ENCODE measurements at places on chromosomes 5 and 9. TPM values are rescaled to one million over a fixed set of nuclear protein-coding genes. Genes with fewer than 3 reads are reported as not detected.

Gene ARID3C
- total RNA-seq: not detected

- no peak for DNase-seq
Observed at GRCh38 chr9:36450110-36450732, 50.2 kb upstream of the RNF38 start.

DNA sequence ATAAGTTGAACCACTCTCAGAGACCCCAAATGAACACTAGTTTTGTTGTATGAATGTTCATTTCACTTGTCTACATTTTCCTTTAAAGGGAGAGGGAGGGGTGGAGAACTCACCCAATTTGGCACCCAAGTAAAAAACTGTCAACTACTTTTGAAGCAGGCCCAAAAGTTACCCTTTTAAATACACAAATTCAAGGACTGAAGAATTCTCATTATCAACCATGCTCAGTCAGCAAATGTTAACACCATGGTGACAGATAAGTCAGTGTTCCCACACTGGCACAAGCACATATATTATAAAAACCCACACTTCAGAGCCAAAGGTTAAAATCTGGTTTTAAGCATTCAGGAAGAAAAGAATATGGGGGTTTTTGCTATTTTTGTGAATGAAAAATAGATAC, 31.6 kb downstream of the CSNK1A1 start:
- DNase-seq: no peak

GRCh38 chr9:100368672-100369071, 15.9 kb upstream of the TEX10 start:
- DNase-seq: no peak

- DNase-seq: no peak
Observed at GRCh38 chr5:179497636-179498340, 52.6 kb upstream of the RUFY1 start.

Gene IFNA13
- not detected for total RNA-seq

- DNase-seq: no peak
Observed at GRCh38 chr9:34272101-34272541, 56.9 kb downstream of the KIF24 start.

DNA sequence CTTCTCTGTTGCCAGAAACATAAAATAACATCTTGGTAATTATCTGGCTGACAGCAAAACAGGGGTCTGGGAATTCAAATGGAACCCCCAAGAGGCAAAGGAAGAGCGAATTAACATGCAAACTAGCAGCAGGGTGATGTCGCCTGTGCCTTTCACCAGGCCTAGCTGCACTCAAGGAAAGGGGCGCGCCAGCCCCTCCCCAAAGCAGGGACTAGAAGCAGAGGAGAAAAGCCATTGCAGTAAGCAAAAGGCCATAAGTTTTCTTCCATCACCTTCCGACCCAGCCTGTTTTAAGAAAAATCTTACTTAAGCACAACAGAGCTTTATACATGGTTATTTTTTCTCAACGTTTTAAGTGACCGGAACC, 539 bp downstream of the POC5 start:
- no peak for DNase-seq

DNA sequence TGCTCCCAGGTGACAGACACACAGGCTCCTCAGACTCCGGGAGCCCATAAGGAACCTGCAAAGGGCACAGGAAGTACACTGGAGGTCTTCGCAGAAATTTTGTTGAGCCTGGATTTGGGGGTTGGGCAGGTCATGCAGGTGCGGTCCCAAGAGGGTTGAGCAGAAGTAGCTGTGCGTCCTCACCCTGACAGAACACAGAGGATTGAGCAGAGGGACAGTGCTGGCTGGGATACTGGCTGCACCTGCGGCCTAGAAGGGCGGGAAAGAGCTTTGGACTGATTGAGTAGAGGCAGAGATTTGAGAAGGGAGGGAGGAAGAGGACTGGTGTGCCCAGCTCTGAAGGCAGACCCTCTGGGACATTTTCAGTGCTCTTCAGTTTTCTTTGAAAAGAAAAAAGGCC, 65.4 kb downstream of the PTPDC1 start:
- DNase-seq: no peak

DNA sequence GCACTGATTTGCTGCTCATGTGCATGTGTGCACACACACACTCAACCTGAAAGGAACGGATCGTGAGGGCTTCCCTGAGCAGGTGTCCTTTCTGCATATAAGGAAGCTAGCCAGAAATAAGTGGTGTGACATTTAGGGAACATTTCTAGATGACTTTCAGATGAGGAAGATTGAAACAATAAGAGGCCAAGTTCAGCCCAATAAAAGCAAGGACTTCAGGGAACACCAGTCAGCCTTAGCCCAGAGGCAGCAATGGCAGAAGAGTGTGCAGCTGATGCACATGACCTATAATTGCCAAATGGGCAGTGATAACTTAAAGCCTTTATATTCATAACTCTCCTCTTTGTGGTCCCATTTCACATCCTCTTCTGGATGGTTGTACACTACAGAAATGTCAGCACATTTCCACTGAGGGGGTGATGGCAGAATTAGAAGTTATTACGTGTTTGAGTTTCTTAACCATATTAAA, 255.5 kb downstream of the TRIM32 start:
- DNase-seq: no peak

Gene PSAT1
- total RNA-seq: 2.4 TPM

DNA sequence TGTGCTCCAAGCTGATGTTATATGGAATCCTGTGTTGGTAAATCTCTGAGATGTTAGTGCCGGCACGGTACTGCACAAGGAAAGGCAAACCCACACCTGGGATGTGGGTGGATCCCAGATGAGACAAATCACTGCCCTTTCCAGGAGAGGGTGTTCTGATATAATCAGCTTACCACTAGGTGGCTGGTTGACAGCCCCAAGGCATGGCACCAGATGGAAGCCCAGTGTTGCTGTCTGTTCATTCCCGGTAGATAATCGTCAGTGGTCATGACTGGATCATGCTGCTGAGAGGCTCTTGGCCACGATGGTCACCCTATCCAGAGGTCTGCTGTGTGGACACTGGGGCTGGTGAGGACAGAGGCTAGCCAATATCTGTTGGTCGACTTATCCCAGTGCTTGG, 184.0 kb downstream of the CACNA1B start:
- no peak for DNase-seq

Gene PPP3R2
- total RNA-seq: not detected

DNA sequence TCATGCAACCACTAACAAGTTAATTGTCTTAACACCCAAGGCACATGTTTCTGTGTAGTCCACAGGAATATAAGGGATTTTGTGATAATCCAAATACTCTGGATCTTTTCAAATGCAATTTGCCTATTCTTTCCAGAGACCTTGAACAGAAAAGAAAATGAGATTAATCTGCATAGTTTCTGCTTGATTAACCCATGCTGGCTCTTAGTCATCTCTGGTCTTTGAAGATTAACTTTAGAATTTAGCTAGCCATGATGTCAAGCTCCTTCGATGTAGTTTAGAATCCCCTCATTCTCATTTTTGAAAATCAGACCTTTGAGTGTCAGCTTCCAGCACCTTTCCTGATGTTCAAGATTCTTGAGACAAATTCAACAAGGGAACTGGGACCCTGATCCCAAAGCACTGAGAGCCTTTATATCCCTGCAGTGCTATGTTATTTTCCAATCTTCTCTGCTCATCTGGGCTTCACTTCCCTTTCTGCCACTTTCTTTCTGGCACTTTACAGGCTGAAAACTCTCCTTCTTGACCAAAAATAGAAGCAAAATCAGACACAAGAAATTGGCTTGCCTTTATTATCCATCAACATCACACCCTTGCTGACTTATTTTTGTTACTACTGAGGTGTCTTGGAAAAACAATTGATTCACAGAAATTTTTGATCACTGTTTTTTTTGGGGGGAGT, 155.5 kb downstream of the PALM2AKAP2 start:
- DNase-seq: no peak

GRCh38 chr5:94690778-94691177, 72.3 kb downstream of the SLF1 start:
- no peak for DNase-seq

- DNase-seq: no peak
Observed at GRCh38 chr5:116751684-116752083, 177.1 kb upstream of the SEMA6A start.

- no peak for DNase-seq
Observed at GRCh38 chr9:136700304-136700703, 12.1 kb upstream of the DIPK1B start.

DNA sequence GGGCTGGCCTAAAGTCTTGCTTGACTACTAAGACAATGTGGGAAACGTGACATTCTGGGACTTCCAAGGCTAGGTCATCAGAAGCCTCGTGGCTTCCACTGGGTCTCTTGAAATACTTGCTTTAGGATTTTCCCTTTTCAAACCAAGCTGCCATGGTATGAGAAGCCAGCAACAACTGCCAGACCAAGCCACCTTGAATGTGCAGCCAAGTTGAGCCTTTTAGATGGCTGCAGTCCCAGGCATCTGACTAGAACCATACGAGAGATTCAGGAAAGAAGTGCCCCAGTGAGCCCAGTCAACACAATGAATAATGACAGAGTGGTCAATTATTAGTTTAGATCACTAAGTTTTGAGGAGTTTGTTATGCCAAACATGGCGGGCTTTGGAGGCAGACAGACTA, 143.3 kb downstream of the SLF1 start:
- no peak for DNase-seq

GRCh38 chr5:86175224-86175623, 442.5 kb upstream of the COX7C start:
- DNase-seq: no peak

Gene PCDHA1
- 0.06 TPM for total RNA-seq

Gene SERINC5
- total RNA-seq: 87.2 TPM

DNA sequence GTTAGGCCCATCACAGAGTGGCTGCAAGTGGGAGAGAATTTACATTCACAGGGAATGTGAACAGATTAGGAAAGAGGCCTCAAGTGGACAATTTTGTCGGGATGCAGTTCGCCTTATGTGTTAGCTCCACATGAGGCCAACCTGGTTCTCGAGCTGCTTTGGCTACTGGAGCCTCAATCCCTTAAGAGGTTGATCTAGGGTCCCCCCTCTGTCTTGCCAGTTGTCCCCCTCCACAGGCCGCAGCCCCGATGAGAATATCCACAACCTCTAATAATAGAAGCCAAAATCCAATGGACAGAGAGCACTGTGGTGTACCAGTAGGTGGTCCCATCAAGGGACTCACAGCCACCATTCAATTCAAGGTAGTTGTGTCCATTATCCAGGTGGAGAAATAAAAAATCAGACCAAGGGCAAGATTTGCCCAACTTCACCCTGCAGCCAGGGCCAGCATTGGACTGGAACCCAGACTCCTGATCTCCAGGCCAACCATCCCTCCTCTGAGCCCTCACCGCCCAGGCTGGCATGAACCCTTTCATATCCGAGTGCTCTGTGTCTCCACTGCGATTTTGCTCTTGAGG, 1.7 kb upstream of the COL15A1 start:
- no peak for DNase-seq

Gene CDX1
- total RNA-seq: 0.29 TPM

Gene GCNT4
- total RNA-seq: 36.2 TPM

- no peak for DNase-seq
Observed at GRCh38 chr9:123119566-123119965, 86.1 kb downstream of the GPR21 start.

Data from mucosa of gallbladder (tissue), 1 donor.